Endothelial cell of umbilical vein (primary cell): ENCODE measurements at places on chromosomes 13 and 19. TPM values are rescaled to one million over a fixed set of nuclear protein-coding genes. Genes with fewer than 3 reads are reported as not detected.
A peak's percentile ranks its signal among the peaks of the same experiment; 100 is the strongest.

NXNL1 gene
- polyA plus RNA-seq = not detected in 2 replicates

FFAR1 gene
- polyA plus RNA-seq = not detected in 2 replicates

KLK14 gene
- polyA plus RNA-seq = 0.10 and 0.12 TPM in 2 replicates

GRCh38 chr19:10983026-10983425, 22.2 kb downstream of the SMARCA4 start:
- H3K4me3 ChIP-seq = no peak overlapping the region
- no peaks in the 10 kb centered on the region for H3K27me3 ChIP-seq
- no peak overlapping the region for H3K27ac ChIP-seq
- H3K36me3 ChIP-seq = peaks cover 43% of the 10 kb centered on the region
- no peak for DNase-seq
- no peaks in the 10 kb centered on the region for H3K4me1 ChIP-seq

- H3K36me3 ChIP-seq = peaks cover 5% of the 10 kb centered on the region
- H3K4me3 ChIP-seq = no peak overlapping the region
- no peaks in the 10 kb centered on the region for H3K27me3 ChIP-seq
- no peak overlapping the region for H3K27ac ChIP-seq
- peaks cover 20% of the 10 kb centered on the region for H3K4me1 ChIP-seq
Observed at GRCh38 chr13:110618167-110618566, 2.8 kb downstream of the NAXD start.

DNA sequence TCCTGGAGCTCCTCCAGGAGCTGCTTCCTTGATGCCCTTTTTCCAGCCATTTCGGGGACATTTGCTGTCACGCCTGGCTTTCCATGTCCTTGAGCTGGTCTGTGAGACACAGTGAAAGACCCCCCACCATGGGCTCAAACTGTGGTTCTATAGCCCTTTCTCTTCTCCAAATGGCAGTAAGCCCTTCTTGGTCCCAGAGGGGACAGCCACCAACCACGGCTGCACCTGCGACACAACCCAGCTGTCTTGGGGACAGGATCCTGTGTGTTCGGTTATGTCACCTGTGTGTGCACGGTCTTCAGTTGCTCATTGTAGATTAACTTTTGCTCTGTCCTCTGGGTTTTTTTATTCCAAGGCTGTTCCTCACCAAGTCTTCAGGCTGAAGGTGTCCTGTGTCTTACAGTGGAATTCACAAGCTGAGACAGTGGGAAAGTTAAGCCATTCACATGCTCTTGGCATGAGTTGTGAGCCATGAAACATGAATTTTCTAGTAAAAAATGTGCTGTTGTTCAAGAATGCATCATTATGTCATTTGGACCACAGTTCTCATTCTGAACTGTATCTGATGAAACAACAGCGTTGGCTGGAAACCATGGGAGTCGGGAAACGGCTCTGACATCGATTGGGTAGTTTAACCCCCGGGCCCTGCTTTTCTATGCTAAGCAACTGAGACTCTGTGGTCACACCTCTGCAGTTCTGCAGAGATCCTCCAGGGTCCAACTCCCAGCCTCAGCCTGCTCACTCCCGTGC, 129.5 kb upstream of the MCF2L start:
- H3K4me1 ChIP-seq = no peaks in the 10 kb centered on the region
- DNase-seq = no peak
- H3K4me3 ChIP-seq = no peak overlapping the region
- no peaks in the 10 kb centered on the region for H3K27me3 ChIP-seq
- H3K36me3 ChIP-seq = peaks cover 2% of the 10 kb centered on the region
- H3K27ac ChIP-seq = no peak overlapping the region

GRCh38 chr19:55632463-55632834, 8.1 kb upstream of the ZNF784 start:
- no peak overlapping the region for H3K4me3 ChIP-seq
- no peak overlapping the region for H3K27ac ChIP-seq
- H3K27me3 ChIP-seq = no peaks in the 10 kb centered on the region
- peaks cover 12% of the 10 kb centered on the region for H3K4me1 ChIP-seq
- H3K36me3 ChIP-seq = no peaks in the 10 kb centered on the region

DNA sequence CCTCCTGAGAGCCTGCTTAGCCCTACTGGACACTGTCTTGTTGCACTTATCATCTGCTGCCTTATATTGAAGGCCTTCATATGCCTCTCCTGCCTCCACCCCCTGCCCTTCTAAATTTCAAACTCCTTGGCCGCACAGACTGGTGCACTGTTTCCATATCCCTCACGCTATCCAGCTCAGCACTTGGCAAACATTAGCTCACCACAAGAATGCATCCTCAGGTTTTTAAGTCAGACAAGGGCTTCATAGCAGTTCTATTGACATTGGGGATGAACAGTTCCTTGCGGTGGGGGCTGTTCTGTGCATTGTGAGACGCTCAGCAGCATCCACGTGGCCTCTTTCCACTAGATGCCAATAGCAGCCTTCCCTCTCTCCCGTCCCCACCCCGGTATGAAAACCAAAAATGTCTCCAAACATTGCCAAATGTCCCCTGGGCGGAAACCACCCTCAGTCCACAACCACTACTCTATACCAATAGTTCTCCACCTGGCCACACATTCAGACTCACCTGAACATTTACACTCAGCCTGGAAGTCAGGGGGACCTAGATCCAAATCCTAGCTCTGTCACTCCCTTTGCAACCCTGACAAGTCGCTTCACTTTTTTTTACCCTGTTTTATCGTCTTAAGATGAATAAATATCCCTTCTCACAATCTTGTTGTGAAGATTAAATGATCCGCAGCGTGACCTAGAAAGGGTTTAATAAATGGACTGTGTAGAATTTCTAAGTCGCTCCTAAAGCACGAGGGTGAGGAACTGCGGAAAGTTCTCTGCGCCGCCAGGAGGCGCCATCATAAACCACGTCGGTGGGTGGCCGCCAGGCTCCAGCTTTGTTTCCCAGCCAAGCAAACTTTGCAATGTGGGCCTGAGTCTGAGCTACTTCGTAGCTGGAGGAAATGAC, 3.6 kb upstream of the CEACAM3 start:
- no peaks in the 10 kb centered on the region for H3K27me3 ChIP-seq
- no peak overlapping the region for H3K4me3 ChIP-seq
- peak; percentile 46 for DNase-seq
- no peaks in the 10 kb centered on the region for H3K36me3 ChIP-seq

- H3K27ac ChIP-seq = peak overlapping the region; percentile 70
- H3K36me3 ChIP-seq = no peaks in the 10 kb centered on the region
- H3K27me3 ChIP-seq = no peaks in the 10 kb centered on the region
- DNase-seq = peak; percentile 87
Observed at GRCh38 chr13:43269037-43269481, 245.7 kb downstream of the DNAJC15 start.

GRCh38 chr19:33590224-33590623, 31.5 kb upstream of the CHST8 start:
- no peaks in the 10 kb centered on the region for H3K27me3 ChIP-seq
- no peak for DNase-seq
- H3K27ac ChIP-seq = no peak overlapping the region
- H3K36me3 ChIP-seq = no peaks in the 10 kb centered on the region
- no peaks in the 10 kb centered on the region for H3K4me1 ChIP-seq
